ENCODE measurements at places on chromosomes 4 and X.

DNA sequence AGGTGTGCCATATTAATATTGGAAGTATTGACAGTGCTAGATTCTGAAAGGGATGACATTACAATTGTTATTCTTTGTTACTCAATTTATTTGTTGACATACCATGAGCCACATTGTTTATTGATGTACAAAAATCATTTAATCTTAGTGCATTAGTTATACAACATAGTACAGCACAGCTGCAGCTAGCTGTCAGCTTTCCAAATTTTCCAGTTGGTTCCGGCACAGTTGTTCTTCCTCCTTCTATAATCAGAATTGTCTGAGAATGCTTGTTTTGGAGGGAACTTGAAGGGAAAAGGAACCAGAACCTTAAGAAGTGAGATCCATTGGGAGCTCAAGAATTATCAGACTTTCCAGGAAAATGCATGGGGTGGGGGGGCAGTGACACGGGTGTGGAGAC, 281.4 kb downstream of the ZIC3 start:
- no peak for DNase-seq

- no peak for DNase-seq
Measured at GRCh38 chr4:161546902-161547301, 616.9 kb downstream of the FSTL5 start.

GRCh38 chr4:13918110-13918509, 290.6 kb upstream of the BOD1L1 start:
- DNase-seq: no peak

DNA sequence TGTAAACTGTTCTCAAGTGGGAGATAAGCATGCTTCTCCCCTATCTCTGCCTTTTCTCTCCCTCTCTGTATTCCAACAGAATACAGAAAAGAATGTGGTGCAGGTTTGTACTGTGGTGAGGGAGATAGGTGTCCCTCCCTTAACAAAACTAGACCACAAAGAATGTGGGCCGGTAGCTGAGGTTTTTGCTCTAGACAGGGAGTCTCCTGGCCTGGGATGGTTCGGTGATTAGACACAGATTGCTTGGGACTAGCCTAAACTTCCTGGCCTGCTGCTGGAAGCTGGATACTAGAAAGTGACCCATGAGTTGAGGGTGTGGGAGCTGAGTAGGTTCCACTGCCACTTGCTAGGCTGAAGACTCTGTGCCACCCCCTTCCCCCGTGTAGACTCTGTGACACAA, 143.0 kb downstream of the CXXC4 start:
- DNase-seq: no peak

GRCh38 chr4:27011401-27011800, 150.8 kb downstream of the STIM2 start:
- DNase-seq: no peak

- no peak for DNase-seq
Measured at GRCh38 chr4:76606645-76607265, 171.7 kb downstream of the SHROOM3 start.

DNA sequence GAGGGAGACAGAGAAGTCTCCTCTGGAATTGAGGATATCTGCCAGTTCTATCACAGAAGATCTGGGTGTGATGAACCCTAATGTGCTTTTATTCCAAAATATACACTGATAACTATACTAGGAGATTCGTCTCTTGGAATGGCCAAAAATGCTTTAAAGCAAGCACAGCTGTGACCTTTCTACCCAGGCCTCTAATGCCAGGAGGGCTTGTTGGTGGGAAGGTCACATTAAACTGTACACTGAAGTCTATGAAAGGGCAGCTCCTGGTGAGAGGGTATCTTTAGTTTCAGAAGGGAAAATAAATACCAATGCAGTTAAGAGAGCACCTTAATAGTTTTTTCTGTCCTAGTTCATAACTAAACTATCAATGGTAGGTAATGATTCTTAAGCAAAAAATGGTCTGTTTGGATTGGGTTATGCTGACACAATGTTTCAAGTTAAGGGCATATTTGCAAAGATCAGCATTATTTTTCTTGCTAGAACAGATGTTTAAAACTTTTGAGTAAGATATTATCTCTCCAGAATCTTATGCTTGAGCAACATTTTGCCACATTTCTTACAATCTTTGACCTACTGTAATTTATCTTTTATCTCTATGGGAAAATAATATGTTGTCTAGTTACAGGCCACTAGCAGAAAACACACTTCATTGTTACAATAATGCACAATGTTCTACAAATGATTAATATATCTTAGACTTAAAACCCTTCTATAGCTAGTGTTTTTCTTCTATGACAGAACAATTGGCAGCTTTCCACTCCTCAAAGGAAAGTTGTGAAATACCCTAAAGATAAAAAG, 59.6 kb downstream of the SEC24D start:
- DNase-seq: no peak

DNA sequence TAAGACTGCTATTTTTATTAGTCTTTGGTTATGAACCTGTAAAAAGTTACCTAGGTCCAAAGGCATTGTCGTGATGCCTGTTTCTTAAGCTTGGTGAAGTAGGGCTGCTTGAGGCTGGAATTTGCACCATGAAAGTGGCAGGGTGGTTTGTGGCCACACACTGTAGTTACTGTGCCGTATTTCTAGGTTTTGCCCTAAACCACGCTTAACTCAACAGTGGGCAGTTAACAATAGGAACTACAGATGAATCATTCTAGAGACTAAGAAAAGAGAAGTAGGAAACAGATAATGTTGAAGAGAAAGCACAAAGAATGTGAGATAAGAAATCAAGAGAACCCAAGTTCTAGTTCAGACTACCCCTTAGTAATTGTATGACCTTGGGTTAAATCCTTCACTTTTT, 11.5 kb downstream of the ETNPPL start:
- no peak for DNase-seq

- DNase-seq: no peak
Measured at GRCh38 chrX:153939573-153939972, 4.7 kb upstream of the NAA10 start.

DNA sequence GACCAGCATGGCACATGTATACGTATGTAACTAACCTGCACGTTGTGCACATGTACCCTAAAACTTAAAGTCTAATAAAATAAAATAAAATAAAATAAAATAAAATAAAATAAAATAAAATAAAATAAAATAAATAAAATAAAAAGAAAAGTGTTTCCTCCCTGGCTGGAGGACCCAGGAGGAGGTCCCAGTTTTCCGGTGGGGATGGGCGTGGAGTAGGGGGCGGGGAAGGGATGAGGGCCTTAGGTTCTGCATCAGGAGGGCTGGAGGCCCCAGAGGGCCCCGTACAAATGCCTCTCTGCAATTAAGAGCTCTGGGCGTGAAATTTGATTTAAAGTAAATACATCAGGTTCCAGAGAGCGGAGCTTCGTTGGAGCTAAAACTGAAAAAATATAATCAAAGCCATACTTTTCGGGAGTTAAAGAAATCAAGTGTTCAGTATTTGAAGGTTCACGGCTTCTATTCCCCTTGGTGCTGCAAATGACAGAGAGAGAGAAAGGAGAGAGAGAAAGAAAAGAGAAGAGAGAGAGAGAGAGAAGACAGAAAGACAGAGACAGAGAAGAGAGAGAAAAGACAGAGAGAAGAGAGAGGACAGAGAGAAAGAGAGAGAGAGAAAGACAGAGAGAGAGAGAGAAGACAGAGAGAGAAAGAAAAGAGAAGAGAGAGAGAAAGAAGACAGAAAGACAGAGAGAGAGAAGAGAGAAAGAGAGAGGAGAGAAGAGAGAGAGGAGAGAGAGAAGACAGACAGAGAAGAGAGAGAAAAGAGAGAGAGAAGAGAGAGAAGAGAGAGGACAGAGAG, 8.7 kb upstream of the SHOX start:
- no peak for DNase-seq
